Myometrial cell (primary cell): ENCODE measurements at places on chromosomes 7 and 10. TPM values are rescaled to one million over a fixed set of nuclear protein-coding genes. Genes with fewer than 3 reads are reported as not detected.

Gene PRR15
- total RNA-seq, result 10.8 and 11.0 TPM in 2 replicates

Gene ZNF365
- total RNA-seq, result 1.2 and 2.7 TPM in 2 replicates

Gene GPR37
- 1.4 TPM in 2 replicates for total RNA-seq

Gene STK32C
- total RNA-seq, result 4.6 and 9.0 TPM in 2 replicates

Gene AMPH
- under 0.01 and 0.58 TPM in 2 replicates for total RNA-seq

Gene ZNF488
- 0.29 TPM in 1 of 2 replicates, not detected in the other for total RNA-seq

Gene BEND7
- total RNA-seq, result 0.29 and 1.6 TPM in 2 replicates

Gene FFAR4
- total RNA-seq, result not detected in 2 replicates

Gene CTAGE4
- total RNA-seq, result 0.71 TPM in 1 of 2 replicates, not detected in the other

Gene EXOC6
- 3.4 and 7.8 TPM in 2 replicates for total RNA-seq

Gene CALN1
- total RNA-seq, result not detected in 2 replicates

Gene TMEM140
- total RNA-seq, result 6.9 and 9.2 TPM in 2 replicates
